T-helper 9 cell (primary cell): ENCODE measurements at places on chromosomes 13 and 19.

DNA sequence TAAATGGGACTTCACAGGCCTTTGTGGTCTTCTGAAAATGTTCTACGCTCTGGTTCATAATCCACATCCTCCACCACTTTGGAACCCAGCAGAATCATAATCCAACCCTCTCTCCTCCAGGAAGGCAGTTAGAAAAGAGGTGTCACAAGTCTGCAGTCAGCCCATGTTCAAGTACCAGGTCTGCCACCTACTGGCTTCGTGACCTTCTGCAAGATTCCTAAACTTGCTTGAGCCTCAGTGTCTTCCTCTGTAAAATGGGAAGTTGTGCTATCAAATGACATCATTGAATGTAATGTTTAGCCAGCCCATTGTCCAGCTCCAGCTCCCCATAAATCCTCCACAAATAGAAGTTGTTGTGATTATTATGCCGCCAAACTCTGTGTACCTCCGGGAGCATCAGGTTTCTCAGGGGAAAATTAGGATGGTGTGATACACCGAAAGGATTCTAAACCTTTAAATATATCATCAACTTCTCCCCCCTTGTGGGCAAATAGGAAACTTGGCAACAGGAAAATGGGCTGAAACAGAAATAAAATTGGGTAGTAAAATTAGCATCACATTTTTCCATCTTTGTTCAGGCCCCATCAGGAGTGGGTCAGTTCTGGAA, 109.7 kb downstream of the NUFIP1 start:
- no peak for DNase-seq

DNA sequence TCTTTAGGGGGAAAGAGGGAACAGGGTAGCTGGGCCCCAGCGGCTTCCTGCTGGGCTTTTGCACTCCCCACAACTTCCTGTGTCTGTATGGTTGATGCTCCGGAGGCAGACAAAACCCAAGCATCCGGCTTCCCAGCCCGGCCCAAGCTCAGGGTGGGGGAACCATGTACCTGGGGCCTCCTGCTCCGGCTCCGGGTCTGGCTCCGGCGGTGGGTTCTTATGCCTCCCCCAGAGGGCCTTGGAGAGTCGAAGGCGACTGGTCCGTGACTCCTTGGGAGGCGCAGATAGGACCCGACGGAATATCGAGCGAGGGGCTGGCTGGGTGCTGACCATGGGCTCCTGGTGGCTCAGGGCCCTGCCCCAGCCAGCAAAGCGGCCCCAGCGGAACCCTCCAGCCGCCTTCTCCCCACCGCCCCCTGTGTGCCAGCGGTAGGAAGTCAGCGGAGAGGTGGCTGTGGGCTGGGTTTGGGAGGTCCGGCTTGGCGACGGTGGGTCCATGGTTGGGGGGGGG, 428 bp downstream of the RASAL3 start:
- DNase-seq, result peak; percentile 69

DNA sequence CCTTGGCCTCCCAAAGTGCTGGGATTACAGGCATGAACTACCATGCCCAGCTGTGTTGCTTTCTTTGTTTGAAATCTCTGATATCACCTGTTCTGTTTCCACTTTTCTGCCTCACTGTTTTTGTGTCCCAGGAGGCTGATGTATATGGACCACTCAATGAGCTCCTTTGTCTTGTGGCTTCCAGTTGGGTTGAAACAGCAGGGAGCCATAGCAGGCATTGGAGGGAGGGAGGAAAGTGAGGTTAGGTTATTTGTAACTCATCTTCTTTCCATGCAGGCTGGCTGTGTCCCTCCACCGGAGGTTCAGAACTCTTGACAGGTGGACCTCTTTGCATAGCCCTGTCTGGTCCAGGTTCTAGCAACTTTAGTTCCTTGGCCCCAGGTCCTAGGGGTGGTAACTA, 6.1 kb upstream of the CYP4F22 start:
- DNase-seq, result no peak

- DNase-seq, result no peak
Measured at GRCh38 chr13:72221276-72221962, 354.4 kb upstream of the DACH1 start.

DNA sequence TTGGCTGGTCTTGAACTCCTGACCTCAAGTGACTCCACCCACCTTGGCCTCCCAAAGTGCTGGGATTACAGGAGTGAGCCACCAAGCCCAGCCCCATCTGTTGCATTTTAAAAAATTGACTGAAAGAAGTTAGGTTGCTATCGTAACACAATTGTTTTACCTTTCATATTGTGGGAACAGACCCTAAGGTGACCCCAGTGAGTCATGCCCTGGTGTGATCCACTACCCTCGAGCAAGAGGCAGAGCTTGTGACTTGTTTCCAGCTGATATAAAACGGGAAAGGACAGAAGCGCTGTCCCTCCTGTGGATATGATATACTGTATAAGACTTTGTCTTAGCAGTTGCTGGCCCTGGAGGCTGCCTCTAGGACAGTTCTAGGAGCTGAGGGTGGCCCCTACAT, 308.6 kb downstream of the HS6ST3 start:
- no peak for DNase-seq

DNA sequence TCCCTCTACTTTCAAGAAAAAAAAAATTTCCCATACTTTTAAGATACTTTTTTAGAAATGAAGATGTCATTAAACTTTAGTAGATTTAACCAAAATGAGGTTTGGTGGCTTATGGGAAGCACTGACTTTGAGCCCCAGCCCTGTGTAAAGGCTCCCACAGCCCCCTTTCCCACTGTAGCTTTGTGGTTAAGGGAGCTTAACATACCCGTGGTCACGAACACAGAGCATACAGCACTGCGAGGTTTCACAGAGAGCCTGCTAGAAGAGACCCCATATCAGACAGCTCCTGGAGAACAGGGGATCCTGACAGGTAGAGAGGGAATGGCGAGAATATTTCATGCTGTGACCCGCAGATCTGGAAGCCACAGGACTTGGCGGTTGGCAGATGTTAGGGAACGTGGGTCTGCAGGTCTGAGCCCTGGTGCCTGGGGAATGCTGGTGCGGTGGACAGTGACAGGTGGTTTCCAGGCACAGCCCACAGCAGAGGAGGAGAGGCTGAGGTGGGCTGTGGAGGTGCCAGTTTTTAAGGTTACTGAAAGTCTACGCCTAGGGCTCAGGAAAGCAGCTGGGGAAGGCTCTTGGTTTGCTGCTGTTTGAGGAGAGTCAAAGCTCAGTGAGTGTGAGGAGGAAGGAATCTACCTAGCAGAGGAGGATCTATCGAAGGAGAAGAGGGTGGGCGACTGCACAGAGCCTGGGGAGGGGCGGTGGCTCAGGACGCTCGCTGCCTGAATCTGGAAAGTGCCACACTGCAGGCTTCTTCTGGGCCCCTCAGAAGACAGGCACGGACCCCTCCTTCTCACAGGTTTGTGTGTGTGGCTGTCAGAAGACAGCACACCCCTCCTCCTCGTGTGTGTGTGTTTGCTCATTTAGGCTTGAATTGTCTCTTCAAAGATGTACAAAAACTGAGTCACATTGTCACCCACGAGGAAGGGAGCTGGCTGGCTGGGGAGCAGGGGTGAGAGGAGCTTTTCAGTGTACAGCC, 49.9 kb downstream of the SLC7A9 start:
- no peak for DNase-seq

DNA sequence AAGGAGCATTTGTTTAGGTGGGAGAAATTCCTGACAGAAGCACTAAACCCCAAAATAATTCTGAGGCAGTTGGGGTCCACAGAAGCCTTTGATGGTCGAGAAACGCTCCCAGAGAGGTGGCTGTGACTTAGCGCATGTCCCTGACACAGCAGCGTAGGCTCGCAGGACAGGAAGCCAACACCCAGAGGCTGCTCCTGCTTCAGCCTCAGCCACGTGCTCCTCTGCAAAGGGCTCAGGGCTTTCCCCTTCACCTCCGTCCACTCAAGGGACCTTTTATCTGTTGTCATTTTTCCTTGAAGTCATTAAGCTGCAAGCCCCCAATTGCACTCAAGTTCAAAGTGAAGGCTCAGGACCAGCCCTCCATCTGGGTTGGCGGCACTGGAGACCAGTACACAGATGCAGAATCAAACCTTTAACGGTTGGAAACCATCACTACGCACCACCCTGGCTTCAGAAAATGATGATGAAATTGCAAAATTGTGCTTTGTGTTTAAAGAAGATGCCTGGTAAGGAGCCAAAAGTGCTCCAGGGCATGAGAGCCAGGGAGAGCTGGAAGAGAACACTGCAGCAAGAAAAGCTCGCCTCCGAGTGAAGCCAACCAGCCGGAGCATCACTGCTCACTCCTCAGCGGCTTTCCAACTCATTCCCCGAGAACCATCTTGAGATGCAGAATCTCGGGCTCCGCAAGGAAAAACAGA, 219.6 kb downstream of the RAP2A start:
- DNase-seq, result no peak

- no peak for DNase-seq
Measured at GRCh38 chr19:38502410-38503076, 69.1 kb downstream of the RYR1 start.

- no peak for DNase-seq
Measured at GRCh38 chr19:6099599-6099998, 10.7 kb downstream of the RFX2 start.

DNA sequence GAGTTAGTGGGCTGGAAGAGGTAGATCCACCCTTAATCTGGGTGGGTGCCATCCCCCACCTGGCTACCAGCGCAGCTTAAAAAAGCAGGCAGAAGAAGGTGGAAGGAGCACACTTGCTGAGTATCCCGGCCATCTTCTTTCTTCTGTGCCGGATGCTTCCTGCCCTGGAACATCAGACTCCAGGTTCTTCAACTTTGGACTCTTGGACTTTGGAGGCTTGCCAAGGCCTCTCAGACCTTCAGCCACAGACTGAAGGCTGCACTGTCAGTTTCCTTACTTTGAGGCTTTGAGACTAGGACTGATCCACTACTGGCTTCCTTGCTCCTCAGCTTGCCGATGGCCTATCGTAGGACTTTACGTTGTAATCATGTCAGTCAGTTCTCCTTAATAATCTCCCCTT, 127.6 kb upstream of the GPC6 start:
- DNase-seq, result no peak

GRCh38 chr13:107301724-107302374, 733.9 kb upstream of the ARGLU1 start:
- no peak for DNase-seq

DNA sequence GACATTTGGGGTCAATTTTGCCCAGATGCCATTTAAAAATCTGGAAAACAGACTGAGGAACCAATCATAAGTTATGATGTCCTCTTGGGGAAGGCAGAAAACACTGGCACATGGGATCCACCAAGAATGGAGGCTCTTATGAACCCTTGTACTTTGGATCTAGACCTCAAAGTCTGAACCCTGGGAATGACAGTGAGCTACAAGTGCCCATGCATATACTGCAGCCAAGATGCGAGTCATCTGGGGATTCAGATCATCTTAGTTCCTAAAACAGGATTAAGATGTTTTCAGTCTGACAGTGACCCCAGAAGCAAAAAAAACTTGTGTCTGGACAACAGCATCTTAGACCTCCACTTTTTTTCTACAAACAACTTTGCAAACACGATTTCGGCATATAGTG, 100.2 kb upstream of the SIAH3 start:
- no peak for DNase-seq

DNA sequence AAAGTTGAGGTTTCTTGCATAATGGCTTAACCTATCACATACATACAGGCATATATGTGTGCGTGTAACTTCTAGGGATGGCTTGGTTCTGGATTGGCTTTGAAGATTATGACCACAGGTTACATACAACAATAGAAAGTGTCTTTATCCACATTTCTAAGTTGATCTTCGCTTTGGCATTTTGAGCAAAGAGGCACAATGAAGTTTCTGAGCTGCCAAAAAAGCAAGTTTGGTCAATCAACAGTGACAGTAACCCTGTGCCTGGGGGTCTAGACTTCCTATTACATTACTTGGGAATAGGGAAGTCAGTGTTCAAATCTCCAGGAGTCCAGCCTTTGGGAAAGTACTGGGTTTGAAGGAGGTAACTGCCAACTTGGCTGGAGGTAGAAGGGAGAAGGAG, 3.1 kb upstream of the SOX1 start:
- no peak for DNase-seq

- no peak for DNase-seq
Measured at GRCh38 chr13:20462921-20463320, 62.7 kb downstream of the CRYL1 start.

DNA sequence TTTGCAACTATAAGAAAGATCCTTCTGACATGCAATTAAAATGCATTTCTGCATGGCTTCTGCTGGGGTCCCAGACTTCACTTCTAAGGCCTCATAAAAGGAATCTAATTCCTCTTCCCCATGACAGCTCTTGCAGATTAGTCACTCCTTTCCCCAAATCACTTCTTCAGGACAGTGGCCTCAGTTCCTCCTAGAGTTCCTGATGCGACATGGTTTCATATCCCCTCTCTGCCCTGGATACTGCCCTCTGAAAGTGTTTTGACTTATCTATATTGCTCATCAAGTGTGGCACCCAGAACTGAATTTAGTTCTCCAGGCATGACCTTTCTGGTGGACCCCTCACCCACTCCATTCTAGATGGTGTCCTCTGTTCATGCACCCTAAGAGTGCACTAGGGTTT, 238.1 kb downstream of the FOXO1 start:
- DNase-seq, result no peak

GRCh38 chr13:96958286-96958891, 35.9 kb downstream of the OXGR1 start:
- no peak for DNase-seq

DNA sequence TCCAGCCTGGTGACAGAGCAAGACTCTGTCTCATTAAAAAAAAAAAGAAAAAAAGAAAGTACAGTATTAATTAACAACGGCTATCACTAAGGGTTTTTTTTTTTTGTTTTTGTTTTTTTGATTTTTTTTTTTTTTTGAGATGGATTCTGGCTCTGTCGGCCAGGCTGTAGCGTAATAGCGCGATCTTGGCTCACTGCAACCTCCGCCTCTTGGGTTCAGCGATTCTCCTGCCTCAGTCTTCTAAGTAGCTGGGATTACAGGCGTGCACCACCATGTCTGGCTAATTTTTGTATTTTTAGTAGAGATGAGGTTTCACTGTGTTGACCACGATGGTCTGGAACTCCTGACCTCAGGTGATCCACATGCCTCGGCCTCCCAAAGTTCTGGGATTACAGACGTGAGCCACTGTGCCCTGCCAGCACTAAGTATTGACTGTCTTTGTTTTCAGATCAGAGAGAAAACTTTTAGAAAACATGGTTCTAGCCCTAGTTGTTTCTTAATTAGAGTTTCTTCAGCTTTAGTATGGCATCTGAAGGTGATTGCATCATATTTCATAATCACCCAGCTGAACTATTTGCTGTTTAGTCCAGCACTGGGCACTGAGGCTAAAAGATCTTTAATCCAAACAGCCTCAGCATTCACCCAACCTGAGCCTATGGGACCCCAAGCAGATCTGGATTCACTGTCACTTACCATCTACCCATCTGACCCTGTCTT, 2.7 kb upstream of the GATAD2A start:
- no peak for DNase-seq
